ENCODE measurements at places on chromosomes 4 and X. TPM values are rescaled to one million over a fixed set of nuclear protein-coding genes. Genes with fewer than 3 reads are reported as not detected.

MTMR8 gene
- total RNA-seq = 5.2 TPM

NR0B1 gene
- not detected for total RNA-seq

MAGEA8 gene
- not detected for total RNA-seq

SHROOM4 gene
- 9.4 TPM for total RNA-seq

NRK gene
- 118 TPM for total RNA-seq

SPON2 gene
- 119 TPM for total RNA-seq

DNA sequence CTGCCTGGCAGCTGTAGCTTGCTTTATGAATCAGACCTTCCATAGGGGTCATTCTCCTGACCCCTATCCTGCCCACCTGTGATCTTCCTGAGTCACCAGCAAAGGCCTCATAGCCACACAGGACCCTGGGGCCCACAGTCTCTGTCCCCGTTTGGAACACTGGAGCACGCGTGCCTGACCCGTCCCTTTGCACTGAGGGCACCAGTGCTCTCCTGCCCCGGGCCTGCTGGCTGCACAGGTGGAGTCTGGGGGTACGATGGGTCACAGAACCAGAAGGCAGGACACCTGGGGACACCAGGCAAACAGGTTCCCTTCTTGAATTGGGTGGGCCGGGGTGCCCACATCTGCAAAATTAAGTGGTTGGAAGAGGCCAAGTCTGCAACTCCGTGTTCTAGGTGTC, 97.2 kb downstream of the CPZ start:
- DNase-seq = no peak

DNA sequence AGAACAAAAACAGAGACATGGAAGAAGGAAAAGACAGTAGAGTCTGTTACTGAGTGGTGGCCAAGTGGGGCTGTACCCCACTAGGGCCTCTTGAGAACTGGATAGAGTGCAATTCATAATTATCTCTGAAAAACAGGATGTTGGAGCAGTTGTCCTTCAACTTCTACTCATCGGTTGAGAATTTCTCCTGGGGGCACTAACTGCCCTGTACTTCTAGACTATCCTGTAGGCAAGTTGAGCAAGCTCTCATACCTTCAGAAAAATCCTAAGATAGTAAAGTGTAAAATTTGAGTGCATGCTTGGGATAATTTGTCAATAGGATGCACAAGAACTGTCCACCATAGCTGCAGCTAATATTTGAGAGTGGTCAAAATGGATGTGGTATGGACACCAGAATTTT, 179.7 kb upstream of the CNKSR2 start:
- no peak for DNase-seq

GRCh38 chr4:162499478-162499877, 335.7 kb upstream of the FSTL5 start:
- DNase-seq = no peak

DNA sequence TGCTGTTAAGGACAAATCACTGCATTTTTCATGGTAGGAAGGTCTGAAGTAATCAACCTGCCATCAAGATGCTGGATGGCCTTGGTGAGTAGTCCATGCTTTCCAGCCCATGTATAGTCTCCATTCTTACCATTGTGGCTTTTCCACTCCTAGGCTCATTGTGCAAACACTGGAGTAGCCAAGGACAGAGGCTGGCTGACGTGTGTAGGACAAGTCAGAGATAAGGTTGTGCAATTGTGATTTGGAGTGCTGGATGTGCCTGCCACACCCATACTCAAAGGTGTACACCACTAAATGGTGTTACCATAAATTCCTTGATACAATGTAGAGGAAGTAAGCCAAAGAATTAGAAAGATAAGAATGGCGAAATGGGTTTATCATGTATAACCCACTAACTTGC, 26.3 kb upstream of the RADX start:
- DNase-seq = no peak

DNA sequence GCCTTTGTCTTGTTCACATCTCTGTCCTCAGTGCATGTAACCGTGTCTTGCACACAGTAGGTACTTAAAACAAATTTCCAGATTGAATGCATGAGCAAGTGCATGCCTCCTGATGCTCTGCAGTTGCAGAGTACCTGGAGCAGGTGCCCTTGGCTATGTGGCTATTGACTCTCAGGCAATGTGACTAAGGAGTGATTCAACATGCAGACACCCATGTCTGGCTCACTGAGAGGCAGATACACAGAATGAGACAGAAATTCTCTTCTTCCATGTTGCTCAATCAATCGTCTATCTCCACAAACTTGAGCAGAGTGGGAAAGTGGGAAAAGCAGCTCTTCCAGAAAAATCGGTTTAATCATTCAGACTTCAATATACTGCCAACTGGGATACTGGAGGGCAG, 111.0 kb downstream of the CHRDL1 start:
- DNase-seq = no peak

GRCh38 chr4:26085551-26085950, 171.5 kb downstream of the SMIM20 start:
- no peak for DNase-seq

- DNase-seq = peak; percentile 17
Measured at GRCh38 chr4:14184265-14184664, 556.7 kb upstream of the BOD1L1 start.

GRCh38 chr4:12729384-12729783, 754.8 kb downstream of the RAB28 start:
- DNase-seq = no peak

- no peak for DNase-seq
Measured at GRCh38 chr4:55469979-55470378, 74.2 kb downstream of the TMEM165 start.

DNA sequence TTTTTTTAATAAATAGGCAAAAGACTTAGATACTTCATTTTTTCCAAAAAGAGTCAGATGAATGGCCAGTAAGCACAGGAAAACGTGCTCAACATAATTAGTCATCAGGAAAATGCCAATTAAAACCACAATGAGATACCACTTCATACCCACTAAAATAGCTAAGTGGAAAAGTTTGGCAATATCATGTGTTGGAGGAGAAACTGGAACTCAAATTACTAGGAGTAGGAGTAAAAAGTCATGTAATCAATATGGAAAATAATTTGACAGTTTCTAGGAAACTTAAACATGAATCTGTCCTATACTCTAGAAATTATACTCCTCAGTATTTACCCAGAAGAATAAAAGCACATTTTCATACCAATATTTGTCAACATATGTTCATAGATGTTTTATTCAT, 449.8 kb downstream of the INPP4B start:
- DNase-seq = no peak

DNA sequence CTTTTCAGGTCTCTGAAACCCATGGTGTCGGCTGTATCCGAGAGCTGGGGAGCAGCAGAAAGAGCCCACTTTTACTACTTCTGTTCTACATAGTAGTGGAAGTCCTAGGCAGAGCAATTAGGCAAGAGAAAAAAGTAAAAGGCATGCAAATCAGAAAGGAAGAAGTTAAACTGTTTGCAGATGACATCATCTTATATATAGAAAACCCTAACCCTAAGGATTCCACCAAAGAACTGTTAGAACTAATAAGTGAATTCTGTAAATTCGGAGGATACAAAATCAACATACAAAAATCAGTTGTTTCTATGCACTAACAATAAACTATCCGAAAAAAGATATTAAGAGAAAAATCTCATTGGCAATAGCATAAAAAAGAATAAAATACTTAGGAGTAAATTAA, 95.3 kb downstream of the POLA1 start:
- no peak for DNase-seq

GRCh38 chrX:109373468-109373867, 108.4 kb downstream of the GUCY2F start:
- DNase-seq = no peak

- no peak for DNase-seq
Measured at GRCh38 chr4:88991746-88992145, 65.2 kb downstream of the FAM13A start.

Data from urinary bladder (tissue), 4 donors.